Activated CD8-positive, alpha-beta memory T cell treated with anti-CD3 and anti-CD28 coated beads, Interleukin-2, amount 10 ng/mL, durations not matched to agents 7 days and 5 days (primary cell): ENCODE measurements at places on chromosomes 6 and 20.

GRCh38 chr6:14406614-14407331, 289.2 kb downstream of the CD83 start:
- H3K4me3 ChIP-seq, result no peak overlapping the region
- peaks cover 2% of the 10 kb centered on the region for H3K4me1 ChIP-seq
- H3K27ac ChIP-seq, result no peak overlapping the region

DNA sequence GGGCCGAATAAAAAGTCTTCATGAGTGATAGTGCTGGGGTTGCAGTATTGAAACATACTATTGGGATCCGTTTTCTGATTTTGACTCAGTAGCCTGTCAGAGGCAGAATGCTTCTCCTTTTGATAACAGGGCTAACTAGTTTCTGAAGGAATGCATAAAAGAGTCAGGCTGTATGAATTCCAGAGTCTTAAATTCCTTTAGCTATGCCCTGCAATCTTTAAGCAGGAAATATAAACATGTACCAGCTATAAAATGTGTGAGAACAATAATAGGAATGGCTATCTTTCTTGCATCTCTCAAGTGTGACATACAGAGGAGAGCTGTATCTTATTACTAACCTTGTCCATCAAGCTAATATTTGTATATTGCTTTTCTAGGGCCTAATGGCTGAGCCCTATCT, 917.1 kb downstream of the KIF16B start:
- DNase-seq, result no peak
- H3K4me3 ChIP-seq, result no peak overlapping the region
- no peaks in the 10 kb centered on the region for H3K27me3 ChIP-seq
- H3K4me1 ChIP-seq, result no peaks in the 10 kb centered on the region

GRCh38 chr6:3579652-3580175, 122.9 kb upstream of the SLC22A23 start:
- peaks cover 26% of the 10 kb centered on the region for H3K27me3 ChIP-seq
- H3K4me1 ChIP-seq, result no peaks in the 10 kb centered on the region
- H3K27ac ChIP-seq, result no peak overlapping the region

- no peak overlapping the region for H3K4me3 ChIP-seq
- H3K27ac ChIP-seq, result peak overlapping the region; percentile 68
- H3K4me1 ChIP-seq, result peaks cover 36% of the 10 kb centered on the region
- H3K36me3 ChIP-seq, result peaks cover 10% of the 10 kb centered on the region
- DNase-seq, result no peak
- no peaks in the 10 kb centered on the region for H3K27me3 ChIP-seq
These were observed 11.6 kb upstream of the ARFGEF2 start for GRCh38 chr20:48909910-48910309.

DNA sequence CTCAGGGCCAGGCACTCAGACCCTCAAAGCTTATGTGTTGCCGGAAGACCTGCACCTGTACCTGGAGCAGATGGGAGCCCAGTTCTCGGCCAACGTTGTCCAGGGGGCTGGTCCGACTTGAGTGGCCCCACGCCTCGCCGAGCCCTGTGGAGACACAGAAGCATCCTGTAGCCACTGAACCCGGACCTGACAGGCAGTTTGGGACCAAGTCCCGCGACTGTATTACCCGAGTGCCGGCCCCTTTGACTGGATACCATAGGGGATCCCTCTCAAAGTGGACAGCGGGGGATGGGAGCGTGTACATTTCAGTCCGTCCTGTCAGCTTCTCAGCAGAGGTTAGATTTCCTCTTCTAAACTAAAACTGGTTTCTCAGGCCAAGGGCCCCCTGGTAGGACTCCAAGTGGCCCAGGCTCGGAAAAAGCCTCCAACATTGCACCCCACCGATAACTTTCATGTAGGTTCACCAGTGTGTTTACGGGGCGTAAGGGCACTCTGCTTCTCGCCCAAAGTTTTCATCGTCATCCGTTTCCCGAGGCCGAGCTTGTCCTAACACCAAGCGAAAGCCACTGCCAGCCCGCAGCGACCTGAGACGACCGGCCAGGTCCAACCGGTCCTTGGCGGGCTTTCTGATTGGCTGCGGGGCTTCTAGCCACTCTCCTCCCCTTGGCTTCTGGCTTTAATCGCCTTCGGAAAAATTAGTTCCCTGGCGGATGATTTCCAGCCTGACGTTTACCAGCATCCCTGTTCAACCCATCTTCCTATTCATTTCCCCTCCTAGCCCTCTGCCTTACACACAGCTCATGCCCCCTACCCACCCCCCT, 10.8 kb downstream of the SIM1 start:
- peaks cover 26% of the 10 kb centered on the region for H3K27me3 ChIP-seq
- no peak overlapping the region for H3K4me3 ChIP-seq
- no peak overlapping the region for H3K27ac ChIP-seq

- no peak for DNase-seq
- H3K27ac ChIP-seq, result no peak overlapping the region
- no peaks in the 10 kb centered on the region for H3K36me3 ChIP-seq
- no peak overlapping the region for H3K4me3 ChIP-seq
- H3K4me1 ChIP-seq, result no peaks in the 10 kb centered on the region
- H3K27me3 ChIP-seq, result no peaks in the 10 kb centered on the region
These were observed 114.9 kb downstream of the FOXC1 start for GRCh38 chr6:1724616-1725015.

- H3K4me3 ChIP-seq, result no peak overlapping the region
- no peak for DNase-seq
- H3K36me3 ChIP-seq, result peaks cover 2% of the 10 kb centered on the region
- H3K4me1 ChIP-seq, result peaks cover 17% of the 10 kb centered on the region
- peaks cover 32% of the 10 kb centered on the region for H3K27me3 ChIP-seq
- H3K27ac ChIP-seq, result no peak overlapping the region
These were observed 5.7 kb downstream of the SPEF1 start for GRCh38 chr20:3775457-3776108.

DNA sequence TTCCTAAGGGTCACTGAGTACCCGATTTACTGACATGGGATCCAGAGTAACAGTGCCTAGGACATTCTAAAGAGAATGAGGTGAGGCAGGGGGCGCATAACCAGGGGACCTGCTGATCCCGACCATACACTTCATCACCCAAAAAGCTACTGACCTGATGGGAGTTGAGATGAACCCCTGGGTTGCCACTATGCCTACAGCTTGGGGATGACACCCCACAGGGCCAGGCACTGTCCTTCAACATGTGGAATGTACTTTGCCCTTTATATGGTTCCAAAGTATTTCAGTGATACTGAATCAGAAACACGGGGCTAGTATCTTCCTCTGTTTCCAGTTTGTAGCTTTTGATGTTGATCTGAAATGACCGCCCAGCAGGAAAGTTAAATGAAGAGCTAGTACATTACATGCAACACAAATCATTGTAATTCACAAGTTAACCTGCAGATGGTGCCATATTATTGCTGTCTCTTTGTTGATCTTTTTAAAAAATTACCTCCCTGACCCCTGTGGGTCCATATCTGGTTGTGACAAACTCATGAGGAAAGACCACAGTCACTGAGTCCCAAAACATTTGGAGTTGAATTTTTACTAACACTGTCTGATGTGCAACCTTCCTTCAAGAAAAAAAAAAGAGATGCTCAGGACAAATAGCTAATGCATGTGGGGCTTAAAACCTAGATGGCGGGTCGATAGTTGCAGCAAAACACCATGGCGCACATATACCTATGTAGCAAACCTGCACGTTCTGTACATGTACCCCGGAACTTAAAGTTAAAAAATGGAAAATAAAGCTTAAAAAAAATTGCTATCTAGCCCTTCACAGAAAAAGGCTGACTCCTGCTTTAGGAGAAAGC, 42.7 kb upstream of the GCNT2 start:
- H3K4me3 ChIP-seq, result no peak overlapping the region
- no peak for DNase-seq
- peaks cover 2% of the 10 kb centered on the region for H3K4me1 ChIP-seq
- H3K27me3 ChIP-seq, result peaks cover 28% of the 10 kb centered on the region

GRCh38 chr6:38552121-38552520, 87.6 kb downstream of the BTBD9 start:
- no peak for DNase-seq
- H3K4me3 ChIP-seq, result no peak overlapping the region
- H3K4me1 ChIP-seq, result no peaks in the 10 kb centered on the region
- H3K36me3 ChIP-seq, result no peaks in the 10 kb centered on the region

- DNase-seq, result no peak
- H3K36me3 ChIP-seq, result no peaks in the 10 kb centered on the region
- no peak overlapping the region for H3K4me3 ChIP-seq
- peaks cover 8% of the 10 kb centered on the region for H3K4me1 ChIP-seq
These were observed 23.7 kb downstream of the MOCS3 start for GRCh38 chr20:50982363-50982762.

DNA sequence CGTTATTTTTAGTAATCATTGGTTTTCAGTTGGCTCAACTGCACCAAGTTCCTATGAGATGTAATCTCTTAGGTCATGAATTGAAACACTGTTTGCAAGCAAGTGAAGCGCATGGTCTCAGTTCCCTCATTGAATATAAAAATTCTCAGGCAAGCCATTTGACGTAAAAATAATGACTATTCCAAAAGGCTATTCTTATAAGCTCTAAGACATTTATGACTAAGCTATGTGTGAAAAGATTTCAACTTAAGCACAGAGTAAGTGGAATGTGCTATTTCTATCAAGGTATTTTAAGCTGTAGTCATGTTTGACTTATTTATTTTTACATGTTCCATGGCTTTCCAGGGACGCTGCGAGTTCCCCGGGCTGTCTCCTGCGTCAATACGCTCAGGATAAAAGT, 248.5 kb downstream of the THBS2 start:
- DNase-seq, result no peak
- H3K4me1 ChIP-seq, result no peaks in the 10 kb centered on the region
- no peak overlapping the region for H3K4me3 ChIP-seq
- H3K36me3 ChIP-seq, result no peaks in the 10 kb centered on the region
- H3K27me3 ChIP-seq, result peaks cover 8% of the 10 kb centered on the region

GRCh38 chr6:3001773-3002293, 2.1 kb downstream of the NQO2 start:
- H3K27ac ChIP-seq, result peak overlapping the region; percentile 59
- H3K4me3 ChIP-seq, result peak overlapping the region; percentile 34
- H3K27me3 ChIP-seq, result no peaks in the 10 kb centered on the region
- DNase-seq, result peak; percentile 51
- peaks cover 22% of the 10 kb centered on the region for H3K36me3 ChIP-seq
- H3K4me1 ChIP-seq, result peaks cover 32% of the 10 kb centered on the region

GRCh38 chr6:89708316-89708715, 69.8 kb upstream of the LYRM2 start:
- DNase-seq, result no peak
- no peaks in the 10 kb centered on the region for H3K27me3 ChIP-seq
- no peak overlapping the region for H3K4me3 ChIP-seq

GRCh38 chr6:78552435-78552834, 314.9 kb upstream of the IRAK1BP1 start:
- H3K27me3 ChIP-seq, result no peaks in the 10 kb centered on the region
- H3K27ac ChIP-seq, result no peak overlapping the region
- no peaks in the 10 kb centered on the region for H3K4me1 ChIP-seq
- no peak overlapping the region for H3K4me3 ChIP-seq

DNA sequence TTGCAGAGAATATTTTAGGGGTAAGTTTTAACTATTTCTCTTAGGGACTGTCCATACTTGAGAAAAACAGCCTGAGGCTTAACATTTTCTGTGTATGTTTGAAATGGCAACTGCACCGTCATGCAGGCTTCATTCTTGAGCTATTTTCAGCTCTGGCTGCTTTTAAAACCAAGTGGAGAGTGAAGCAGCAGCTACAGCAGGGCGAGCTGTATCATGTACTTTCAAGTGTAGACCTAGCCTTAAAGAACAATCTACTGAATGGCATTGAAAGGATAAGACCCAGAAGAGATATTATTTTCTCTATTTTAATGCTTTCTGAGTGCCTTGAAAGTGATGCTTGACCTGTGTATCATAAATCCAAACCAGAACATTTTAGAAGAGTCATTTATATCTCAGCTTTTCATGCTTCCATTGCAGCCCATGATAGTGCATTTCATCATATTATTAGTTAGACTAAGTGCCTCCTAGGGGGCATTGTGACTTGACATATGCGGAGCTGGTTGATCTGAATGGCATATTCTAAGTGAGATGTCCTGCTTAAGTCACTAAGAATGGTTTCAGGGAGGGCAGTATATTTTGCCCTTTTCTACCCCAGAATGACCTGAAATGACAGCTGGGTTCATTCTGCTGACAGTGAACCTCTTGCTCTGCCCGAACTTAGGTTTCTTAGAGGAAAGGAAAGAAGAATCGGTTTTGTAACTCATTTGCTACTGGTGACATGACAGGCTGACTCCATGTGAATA, 85.3 kb downstream of the NKAIN2 start:
- no peak overlapping the region for H3K4me3 ChIP-seq
- H3K4me1 ChIP-seq, result no peaks in the 10 kb centered on the region
- H3K27me3 ChIP-seq, result no peaks in the 10 kb centered on the region
- no peak overlapping the region for H3K27ac ChIP-seq
- no peak for DNase-seq

DNA sequence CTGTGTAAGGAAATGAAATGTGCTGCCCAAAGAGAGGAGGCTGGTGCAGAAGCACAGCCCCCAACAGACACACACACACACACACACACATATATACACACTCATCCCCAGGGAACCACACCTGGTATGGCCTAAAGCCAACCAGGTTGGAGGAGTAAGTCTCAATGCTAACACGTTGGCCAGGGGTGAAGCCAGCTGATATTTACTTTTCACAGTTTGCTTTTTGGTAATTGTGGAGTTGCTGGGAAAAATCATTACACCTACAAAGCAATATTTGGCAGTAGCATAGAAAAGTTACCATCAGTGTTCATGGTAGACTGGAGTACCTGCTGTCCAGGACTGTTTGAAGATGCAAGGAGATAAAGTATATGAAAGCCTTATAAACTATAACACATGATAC, 50.3 kb upstream of the NAA20 start:
- H3K27ac ChIP-seq, result no peak overlapping the region
- peaks cover 6% of the 10 kb centered on the region for H3K4me1 ChIP-seq
- no peak overlapping the region for H3K4me3 ChIP-seq
- no peak for DNase-seq
- no peaks in the 10 kb centered on the region for H3K36me3 ChIP-seq

GRCh38 chr6:129194306-129194941, 311.5 kb downstream of the LAMA2 start:
- no peak overlapping the region for H3K27ac ChIP-seq
- no peak overlapping the region for H3K4me3 ChIP-seq
- H3K4me1 ChIP-seq, result no peaks in the 10 kb centered on the region
- no peak for DNase-seq
- H3K36me3 ChIP-seq, result no peaks in the 10 kb centered on the region
- H3K27me3 ChIP-seq, result no peaks in the 10 kb centered on the region

- H3K36me3 ChIP-seq, result no peaks in the 10 kb centered on the region
- no peaks in the 10 kb centered on the region for H3K27me3 ChIP-seq
- H3K27ac ChIP-seq, result no peak overlapping the region
- no peaks in the 10 kb centered on the region for H3K4me1 ChIP-seq
These were observed 248.7 kb downstream of the RFPL4B start for GRCh38 chr6:112595841-112596240.

GRCh38 chr20:6053776-6054688, at the start of gene LRRN4:
LRRN4 (minus strand) TSS chr20:6054060; CDS start chr20:6052799, 1,261 bp downstream.
- DNase-seq, result no peak
- H3K36me3 ChIP-seq, result no peaks in the 10 kb centered on the region
- H3K27me3 ChIP-seq, result peaks cover 63% of the 10 kb centered on the region
- peaks cover 6% of the 10 kb centered on the region for H3K4me1 ChIP-seq

- no peak overlapping the region for H3K27ac ChIP-seq
- no peaks in the 10 kb centered on the region for H3K4me1 ChIP-seq
- DNase-seq, result no peak
- H3K27me3 ChIP-seq, result peaks cover 7% of the 10 kb centered on the region
These were observed 96.2 kb downstream of the THBS2 start for GRCh38 chr6:169157197-169158148.

GRCh38 chr6:107862383-107862782, 38.3 kb upstream of the SCML4 start:
- H3K27ac ChIP-seq, result no peak overlapping the region
- no peaks in the 10 kb centered on the region for H3K4me1 ChIP-seq
- H3K4me3 ChIP-seq, result no peak overlapping the region
- peaks cover 3% of the 10 kb centered on the region for H3K36me3 ChIP-seq

- no peak for DNase-seq
- peak overlapping the region; percentile 92 for H3K27ac ChIP-seq
These were observed 27.5 kb downstream of the TOX2 start for GRCh38 chr20:43942201-43942590.
